ENCODE measurements at places on chromosomes 2 and 18. TPM values are rescaled to one million over a fixed set of nuclear protein-coding genes. Genes with fewer than 3 reads are reported as not detected.

GRCh38 chr2:78861546-78861945 lies 164.0 kb upstream of the REG3G start:
- no peak for DNase-seq

Gene PLB1
- total RNA-seq = 6.3 TPM

Gene COL5A2
- 63.8 TPM for total RNA-seq

Gene HSBP1L1
- 18.9 TPM for total RNA-seq

Gene FOXD4L1
- 0.24 TPM for total RNA-seq

Gene SCN3A
- 0.72 TPM for total RNA-seq

DNA sequence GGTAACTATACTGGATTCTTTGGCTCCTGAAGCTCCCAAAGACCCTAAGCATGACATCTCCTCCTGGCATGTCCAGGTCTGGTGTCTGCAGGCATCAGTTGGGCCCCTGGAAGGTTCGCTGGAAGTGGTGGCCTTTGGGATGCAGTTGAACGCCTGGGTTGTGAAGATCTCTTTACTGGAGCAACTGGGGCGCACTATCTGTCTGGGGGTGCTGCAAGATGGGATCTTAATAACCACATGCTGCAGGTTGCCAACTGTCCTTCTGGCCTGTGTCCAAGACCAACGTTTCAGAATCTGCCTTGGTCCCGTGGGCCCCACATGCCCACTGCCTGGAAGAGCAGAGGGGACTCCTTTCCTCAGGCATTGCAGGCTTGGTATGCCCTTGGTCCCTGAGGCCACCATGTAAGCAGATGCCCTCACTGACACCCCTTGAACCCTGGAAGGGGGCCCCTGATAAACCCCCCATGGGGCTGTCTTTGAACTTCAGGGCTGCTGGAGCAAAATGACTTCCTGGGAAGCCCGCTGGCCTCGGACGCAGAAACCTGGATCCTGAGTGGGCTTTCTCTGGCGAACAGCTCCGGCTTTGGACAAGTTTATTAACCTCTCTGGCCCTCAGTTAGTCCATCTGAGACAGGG lies 101.9 kb downstream of the TWIST2 start:
- DNase-seq = peak; percentile 5

- no peak for DNase-seq
These were observed 367.9 kb downstream of the TNS1 start for GRCh38 chr2:217634871-217635270.

- no peak for DNase-seq
These were observed 49.5 kb downstream of the CYP27C1 start for GRCh38 chr2:127170452-127171197.

Gene TCF7L1
- total RNA-seq = 14.0 TPM

DNA sequence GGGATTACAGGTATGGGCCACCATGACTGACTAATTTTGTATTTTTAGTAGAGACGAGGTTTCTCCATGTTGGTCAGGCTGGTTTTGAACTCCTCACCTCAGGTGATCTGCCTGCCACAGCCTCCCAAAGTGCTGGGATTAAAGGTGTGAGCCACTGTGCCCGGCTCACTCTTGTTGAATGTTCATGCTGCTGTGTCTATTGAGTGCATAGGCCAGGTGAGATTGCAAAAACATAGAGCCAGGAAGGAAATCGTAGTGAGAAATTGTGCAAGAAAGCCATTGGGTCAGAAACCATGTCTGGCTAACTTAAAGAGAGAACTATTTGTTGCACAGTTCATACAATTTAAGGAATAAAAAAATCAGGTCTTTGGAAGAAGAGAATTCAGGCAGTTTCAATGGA lies 45.5 kb upstream of the FZD5 start:
- DNase-seq = no peak

- DNase-seq = no peak
These were observed 417.9 kb downstream of the EPHA4 start for GRCh38 chr2:221154176-221154575.

GRCh38 chr2:217553202-217553601 lies 449.6 kb downstream of the TNS1 start:
- no peak for DNase-seq

Gene TUBA3E
- not detected for total RNA-seq

Gene PID1
- total RNA-seq = 42.6 TPM

GRCh38 chr18:394262-394986 lies 106.1 kb downstream of the COLEC12 start:
- no peak for DNase-seq

Gene SGPP2
- 15.3 TPM for total RNA-seq

GRCh38 chr2:196925051-196925767 lies 1.3 kb downstream of the PGAP1 start:
- DNase-seq = no peak

DNA sequence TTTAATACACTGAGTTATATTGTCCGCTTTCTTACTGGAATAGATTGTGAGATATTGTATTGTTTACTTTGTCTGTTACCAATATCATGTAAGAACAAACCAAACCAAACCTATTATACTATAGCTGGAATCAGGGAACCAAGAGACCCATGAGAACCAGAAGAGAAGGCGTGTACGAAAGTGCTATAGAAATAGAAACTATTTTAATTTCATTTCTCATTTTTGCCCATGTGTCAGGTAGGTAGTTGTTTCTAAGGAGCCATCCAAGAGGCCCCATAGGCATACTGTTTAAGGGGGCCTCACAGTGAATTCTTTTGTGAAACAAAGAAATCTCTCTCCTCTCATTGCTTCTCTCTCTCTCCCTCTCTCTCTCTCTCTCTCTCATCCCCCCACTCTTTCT lies 363.6 kb downstream of the RNF144A start:
- DNase-seq = no peak

- DNase-seq = no peak
These were observed 161.7 kb downstream of the TSN start for GRCh38 chr2:121917143-121917542.

DNA sequence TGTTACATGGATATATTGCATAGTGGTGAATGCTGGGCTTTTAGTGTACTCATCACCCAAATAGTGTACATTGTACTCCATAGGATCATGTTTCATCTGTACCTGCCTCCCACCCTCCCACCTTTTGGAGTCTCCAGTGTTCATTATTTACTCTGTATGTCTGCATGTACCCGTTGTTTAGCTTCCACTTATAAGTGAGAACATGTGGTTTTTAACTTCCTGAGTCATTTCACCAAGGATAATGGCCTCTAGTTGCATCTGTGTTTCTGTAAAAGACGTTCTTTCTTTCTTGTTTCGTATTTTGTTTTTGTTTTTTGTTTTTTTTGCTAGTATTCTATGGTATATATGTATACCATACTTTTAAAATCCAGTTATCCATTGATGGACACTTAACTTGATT lies 107.5 kb downstream of the MSTN start:
- no peak for DNase-seq

GRCh38 chr2:207624185-207625013 lies 795 bp downstream of the METTL21A start:
- no peak for DNase-seq

Gene RPRM
- total RNA-seq = not detected

Gene SLC16A14
- 2.9 TPM for total RNA-seq
